ENCODE measurements at places on chromosomes 2 and 18.

DNA sequence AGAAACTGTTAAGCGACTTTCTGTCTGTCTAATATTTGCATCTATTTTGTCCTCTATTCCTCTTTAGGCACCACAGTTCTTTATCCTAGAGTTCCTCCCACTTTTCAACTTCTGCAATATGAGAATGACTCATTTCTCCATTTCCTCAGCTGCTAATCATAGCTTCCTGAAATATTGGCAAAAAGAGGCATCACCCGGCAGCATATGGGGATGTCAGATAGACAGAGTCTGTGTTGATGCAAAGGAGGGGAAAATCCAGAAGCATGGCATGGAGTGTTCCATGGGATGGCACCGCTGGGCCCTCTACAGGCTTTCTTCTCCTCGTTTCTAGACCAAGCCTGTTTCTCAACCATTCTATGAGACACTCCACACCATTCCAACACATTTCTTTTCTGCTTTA is 93.4 kb downstream of the DOCK10 start:
- DNase-seq = no peak

- no peak for DNase-seq
These were observed 234.6 kb downstream of the ZEB2 start for GRCh38 chr2:144285324-144285723.

GRCh38 chr2:69083235-69083748 is 70.3 kb downstream of the ANTXR1 start:
- no peak for DNase-seq

DNA sequence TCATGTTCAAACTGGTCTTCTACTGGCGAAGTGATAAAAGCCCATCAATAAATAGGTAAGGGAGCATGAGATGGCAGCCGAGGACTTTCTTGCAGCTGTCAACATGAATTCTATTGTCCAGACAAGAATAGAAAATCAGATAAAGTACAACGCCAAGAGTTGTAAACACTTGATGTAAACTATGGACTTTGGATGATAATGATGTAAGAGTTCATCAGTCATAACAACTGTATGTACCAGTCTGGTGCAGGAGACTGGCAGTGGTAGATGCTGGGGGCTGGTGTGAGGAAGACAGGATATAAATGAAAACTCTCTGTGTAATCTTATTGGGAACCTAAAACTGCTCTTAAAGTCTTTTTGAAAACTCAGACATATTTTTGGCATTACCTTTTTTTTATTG is 155.9 kb upstream of the RASGRP3 start:
- no peak for DNase-seq

- DNase-seq = no peak
These were observed 23.1 kb upstream of the DSG3 start for GRCh38 chr18:31424383-31424988.

GRCh38 chr2:231613331-231613662 is 20.6 kb downstream of the TEX44 start:
- DNase-seq = no peak

DNA sequence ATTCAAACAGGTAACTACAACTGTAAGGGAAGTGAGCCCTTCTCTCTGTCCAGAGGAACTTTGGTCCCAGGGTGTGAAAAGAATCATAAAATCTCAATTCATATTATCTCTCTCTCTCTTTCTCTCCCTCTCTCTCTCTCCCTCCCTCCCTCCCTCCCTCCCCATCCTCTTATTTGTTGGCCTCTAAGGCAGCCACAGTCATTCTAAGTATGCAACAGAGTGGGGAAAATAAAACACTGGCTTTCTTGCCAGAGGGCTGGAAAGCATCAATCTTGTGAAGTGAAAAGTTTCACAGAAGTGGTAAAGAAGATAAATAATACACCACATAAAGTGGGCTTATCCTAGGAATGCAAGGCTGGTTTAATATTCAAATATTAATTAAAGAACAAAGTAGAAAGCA is 95.6 kb upstream of the KCNH7 start:
- no peak for DNase-seq

DNA sequence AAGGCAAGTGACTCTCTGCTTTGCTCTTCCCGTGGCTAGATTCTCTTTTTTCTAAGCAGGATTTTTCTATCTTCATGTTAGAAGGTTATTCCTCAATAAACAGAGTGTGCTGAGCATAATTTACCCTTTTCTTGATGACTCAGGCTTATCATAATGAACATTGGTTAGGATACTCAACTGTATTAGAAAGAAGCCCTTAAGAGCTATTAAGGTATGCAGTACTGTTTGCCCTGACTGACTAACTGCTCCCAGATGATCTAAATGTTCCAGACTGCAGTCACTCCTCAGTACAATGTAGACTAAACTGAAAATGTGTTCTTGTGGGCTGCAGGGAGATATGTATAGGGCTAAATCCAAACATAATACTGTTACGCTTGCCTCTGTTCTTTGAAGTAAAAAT is 687.8 kb downstream of the NUP35 start:
- no peak for DNase-seq

DNA sequence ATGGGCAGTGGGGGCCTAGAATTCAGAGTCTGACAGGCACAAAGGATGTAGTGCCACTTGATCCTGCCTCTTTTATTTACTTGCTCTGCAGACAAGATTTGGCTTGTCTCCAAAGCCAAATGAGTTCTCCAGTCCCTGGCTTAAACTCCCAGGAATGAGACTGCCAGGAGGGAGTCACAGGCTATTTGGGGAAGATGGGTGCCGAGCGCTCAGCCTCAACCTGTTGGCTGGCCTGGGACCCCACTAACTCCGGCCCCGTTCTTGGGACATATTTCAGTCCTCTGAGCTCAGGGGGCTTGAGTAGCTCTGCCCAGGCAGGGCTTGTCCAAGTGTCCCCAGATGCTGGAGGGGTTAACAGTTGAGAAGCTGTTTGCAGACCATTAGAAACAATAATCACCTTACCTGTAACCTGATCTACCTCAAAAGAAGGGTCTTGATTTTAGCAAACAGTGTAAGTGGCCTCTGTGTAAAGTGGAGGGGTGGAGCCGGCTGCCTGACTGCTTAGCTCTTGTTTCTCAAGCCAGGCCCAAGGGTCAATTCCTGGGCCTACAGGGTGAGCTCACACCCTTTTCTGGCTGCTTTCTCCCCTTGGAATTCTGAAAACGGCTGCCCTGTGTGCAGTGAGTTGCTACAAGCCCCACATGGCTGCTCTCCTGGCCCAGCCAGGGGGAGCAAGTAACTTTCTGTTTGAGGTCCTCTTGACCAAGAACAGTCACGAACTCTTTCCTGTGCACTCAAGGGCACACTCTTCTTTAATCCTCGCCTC is 27.1 kb upstream of the FZD5 start:
- DNase-seq = peak; percentile 82

GRCh38 chr2:128233790-128234395 is 84.8 kb downstream of the HS6ST1 start:
- DNase-seq = peak; percentile 52

DNA sequence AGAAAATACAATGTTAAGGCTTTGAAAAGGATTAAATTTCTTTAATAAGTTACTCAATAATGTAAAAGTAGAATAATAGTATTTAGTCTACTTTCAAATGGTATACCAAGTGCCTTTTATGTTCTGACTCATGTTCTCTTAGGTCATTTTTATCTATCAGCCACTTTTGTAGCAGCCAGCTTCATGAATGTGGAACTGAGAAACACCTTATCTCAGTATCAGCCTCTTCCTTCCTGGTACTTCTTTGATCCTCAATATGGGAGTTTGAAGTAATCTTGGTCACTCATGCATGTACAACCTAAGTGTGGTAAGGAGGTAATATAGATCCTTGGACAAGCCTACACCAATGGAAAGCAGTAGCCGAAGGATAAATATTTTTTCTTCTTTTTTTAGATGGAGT is 180.4 kb upstream of the NRXN1 start:
- DNase-seq = no peak

DNA sequence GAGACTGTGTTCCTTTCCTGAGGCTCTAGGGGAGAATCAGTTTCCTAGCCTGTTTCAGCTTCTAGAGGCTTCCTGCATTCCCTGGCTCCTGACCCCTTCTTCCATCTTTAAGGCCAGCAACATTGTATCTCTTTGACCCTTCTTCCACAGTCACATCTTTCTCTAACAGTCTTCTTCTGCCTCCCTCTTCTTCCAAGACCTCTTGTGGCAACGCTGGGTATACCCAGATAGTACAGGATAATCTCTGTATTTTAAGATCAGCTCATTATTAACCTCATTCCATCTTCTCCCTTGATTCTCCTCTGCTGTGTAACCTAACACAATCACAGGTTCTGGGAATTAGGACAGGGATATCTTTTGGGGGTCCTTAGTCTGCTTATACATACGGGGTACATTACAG is 8.9 kb upstream of the MYL12A start:
- no peak for DNase-seq

DNA sequence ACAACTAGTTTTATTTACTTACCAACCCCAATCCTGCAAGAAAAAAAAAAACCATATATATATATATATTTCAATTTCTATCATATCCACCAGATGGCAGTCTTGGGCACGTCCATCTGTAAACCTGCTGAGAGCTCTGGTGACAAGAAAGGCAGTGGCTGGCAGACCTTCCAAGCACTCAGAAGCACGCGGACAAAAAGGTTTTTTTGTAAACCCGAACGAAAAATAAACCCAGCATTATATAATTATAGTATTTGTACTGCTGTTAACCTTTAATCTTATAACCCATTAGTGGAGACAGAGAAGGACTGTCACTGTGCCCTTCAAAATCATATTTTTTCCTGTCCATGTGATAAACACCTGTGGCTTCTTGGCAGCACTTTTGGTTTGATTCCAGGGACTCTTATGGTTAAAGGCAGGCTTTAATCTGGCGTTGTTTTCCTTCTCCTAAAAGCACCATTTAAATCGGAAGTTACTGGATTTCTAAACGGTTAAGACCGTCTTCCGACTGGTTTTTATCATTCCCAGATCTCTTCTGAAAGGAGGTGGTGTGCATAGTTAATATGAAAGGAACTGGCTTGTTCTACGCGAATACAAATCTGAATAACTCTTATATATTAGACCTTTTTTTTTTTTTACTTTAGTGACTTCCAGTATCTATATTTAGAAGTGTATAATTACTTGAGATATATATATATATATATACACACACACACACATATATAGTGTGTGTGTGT is 31.0 kb upstream of the SLC3A1 start:
- peak; percentile 99 for DNase-seq

DNA sequence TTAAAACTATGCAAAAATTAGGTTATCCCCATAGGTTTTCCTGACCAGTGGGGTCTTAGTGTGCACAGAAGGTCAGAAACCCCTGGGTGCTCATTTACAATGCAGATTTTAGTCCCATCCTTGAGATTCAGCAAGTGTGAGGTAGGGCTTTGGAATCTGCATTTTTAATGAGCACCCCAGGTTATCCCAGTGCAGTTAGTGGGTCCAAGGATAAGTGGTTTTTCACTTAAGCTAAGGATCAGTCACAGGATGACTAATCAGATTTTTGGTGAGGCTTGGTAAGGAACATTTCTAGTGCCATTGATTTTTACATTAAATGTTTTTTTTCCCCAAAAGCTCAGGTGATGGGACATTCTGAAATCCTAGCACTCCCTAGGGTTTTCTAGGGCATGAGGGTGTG is 50.7 kb upstream of the MGAT5 start:
- no peak for DNase-seq

GRCh38 chr2:196145256-196145655 is 26.1 kb downstream of the STK17B start:
- DNase-seq = no peak

- no peak for DNase-seq
These were observed at the start of gene CASP10 for GRCh38 chr2:201182650-201183364. Gene CASP10 (plus strand): TSS chr2:201183141. CDS start chr2:201185778, 2,637 bp downstream.

GRCh38 chr2:30684516-30684915 is 122.7 kb downstream of the CAPN13 start:
- DNase-seq = no peak

GRCh38 chr18:75475228-75475627 is 47.7 kb upstream of the SMIM21 start:
- no peak for DNase-seq

GRCh38 chr2:128155970-128156369 is 65.0 kb downstream of the UGGT1 start:
- no peak for DNase-seq

- DNase-seq = no peak
These were observed 204.7 kb upstream of the TPO start for GRCh38 chr2:1208522-1208921.

DNA sequence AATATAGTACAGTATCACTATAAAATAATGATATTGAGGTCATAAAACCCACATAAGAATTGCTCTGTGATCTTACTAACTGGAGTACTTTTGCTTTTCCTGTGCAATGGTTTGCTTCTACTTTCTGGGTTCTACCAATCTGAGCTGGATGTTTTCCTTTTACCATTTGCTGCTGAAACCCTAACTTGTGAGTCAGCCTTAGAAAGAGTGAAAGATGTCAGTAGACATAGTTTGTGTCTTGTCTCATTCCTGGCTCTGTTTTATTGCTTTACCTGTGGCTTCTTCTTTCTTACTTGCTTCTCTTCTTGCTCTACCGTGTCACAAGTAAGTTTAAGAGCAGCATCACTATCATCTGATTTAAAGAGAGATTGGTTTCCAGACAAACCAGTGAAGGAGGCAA is 61.0 kb downstream of the MBD2 start:
- DNase-seq = no peak
